ENCODE measurements at places on chromosomes 2 and 18. TPM values are rescaled to one million over a fixed set of nuclear protein-coding genes. Genes with fewer than 3 reads are reported as not detected.

Gene SERPINB12
- total RNA-seq = not detected

Gene CERKL
- total RNA-seq = not detected

Gene CFAP65
- total RNA-seq = not detected

Gene KYNU
- not detected for total RNA-seq

Gene CHAC2
- total RNA-seq = 24.9 TPM

Gene SCN7A
- not detected for total RNA-seq

Gene IL1RL2
- 0.27 TPM for total RNA-seq

Gene CAPN14
- total RNA-seq = 0.29 TPM

Gene SNORC
- 1.3 TPM for total RNA-seq

Gene POTEJ
- total RNA-seq = not detected

Gene CNTNAP5
- total RNA-seq = not detected

Gene IL18R1
- 25.8 TPM for total RNA-seq

Gene SP5
- not detected for total RNA-seq

Gene CDCA7
- total RNA-seq = 33.9 TPM

Gene GATA6
- total RNA-seq = not detected

Gene GPR75
- total RNA-seq = 2.0 TPM

Gene ARL5A
- total RNA-seq = 79.0 TPM

Gene TDRD15
- not detected for total RNA-seq

Gene RAD51AP2
- not detected for total RNA-seq

Gene VSNL1
- total RNA-seq = not detected

Gene ALKAL2
- not detected for total RNA-seq

Gene UXS1
- 42.0 TPM for total RNA-seq

Gene C2orf80
- not detected for total RNA-seq

Gene GKN1
- not detected for total RNA-seq

Gene MBP
- total RNA-seq = 53.9 TPM

Gene LRP1B
- total RNA-seq = not detected

Gene IL36RN
- not detected for total RNA-seq

Gene TMEM182
- total RNA-seq = 4.7 TPM

All from activated CD8-positive, alpha-beta memory T cell treated with anti-CD3 and anti-CD28 coated beads for 36 hours (primary cell).